ENCODE measurements at places on chromosomes 13 and 19. TPM values are rescaled to one million over a fixed set of nuclear protein-coding genes. Genes with fewer than 3 reads are reported as not detected.
A peak's percentile ranks its signal among the peaks of the same experiment; 100 is the strongest.

DNA sequence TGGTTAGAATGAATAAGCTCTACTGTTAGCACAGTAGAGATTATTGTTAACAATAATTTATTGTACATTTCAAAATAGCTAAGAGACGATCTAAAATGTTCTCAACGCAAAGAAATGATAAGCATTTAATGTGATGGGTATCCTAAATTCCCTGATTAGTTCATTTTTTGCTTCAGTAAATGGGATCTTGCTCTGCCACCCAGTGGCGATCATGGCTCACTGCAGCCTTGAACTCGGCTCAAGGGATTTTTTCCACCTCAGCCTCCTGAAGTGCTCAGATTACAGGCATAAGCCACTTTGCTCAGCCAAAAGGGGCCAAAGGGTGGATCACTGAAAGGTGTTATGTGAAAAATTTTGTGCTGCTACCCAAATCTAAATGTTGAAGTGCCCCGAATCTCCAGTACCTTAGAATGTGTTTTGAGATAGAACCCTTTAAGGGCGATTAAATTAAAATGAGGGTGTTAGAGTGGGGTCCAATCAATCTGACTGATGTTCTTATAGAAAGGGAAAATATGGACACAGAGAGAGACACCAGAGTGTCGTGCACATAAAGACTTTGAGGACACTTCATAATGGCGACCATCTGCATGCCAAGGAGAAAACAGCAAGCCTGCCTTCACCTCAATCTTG lies 31.5 kb upstream of the ZNF766 start:
- peak; percentile 25 for DNase-seq

DNA sequence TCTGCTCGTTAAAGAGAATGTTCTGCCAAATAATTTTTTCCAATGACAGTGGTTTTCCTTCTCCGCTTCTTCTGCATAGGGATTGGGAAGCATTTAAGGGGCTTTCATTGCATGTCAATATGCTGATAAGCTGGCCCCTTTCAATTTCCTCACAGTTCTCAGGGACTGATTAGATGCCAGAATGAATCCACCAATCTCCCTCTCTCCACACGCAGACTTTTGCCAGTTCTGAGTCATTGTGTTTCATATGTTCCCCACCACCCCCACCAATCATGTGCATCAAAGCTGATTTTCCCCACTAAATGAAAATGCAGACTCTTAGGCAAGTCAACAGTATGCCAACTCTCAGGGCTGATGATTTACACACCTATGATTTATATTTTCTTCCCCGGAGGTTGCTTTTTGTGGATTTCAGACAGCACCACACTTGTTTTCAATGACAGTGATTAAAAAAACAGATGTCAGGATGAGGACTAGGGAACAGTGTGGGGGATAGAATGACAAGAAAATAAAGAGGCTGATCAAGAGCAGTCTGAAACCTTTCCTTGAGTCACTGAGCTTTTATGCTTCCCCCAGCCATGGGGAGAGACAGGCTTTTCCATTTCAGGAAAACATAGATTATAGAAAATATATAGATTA lies 47.9 kb upstream of the C13orf42 start:
- no peak for DNase-seq

DNA sequence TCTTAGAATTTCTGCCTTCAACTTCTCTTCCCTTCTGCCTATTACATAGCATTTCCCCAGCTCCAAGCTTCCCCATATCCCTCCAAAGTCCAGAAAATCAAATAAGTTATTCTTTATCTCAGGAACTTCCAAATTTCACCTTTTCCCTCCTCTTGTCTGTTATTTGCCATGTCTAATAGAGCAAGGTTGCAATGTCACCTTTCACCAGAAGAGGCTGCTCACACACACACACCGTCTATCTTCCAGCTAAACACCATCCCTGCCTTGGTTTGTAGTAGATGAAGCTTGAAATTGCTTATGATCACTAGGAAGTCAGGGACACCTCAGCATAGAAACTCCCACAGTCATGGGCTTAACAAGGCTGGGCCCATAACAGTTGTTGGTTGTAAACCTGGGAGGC lies 48.4 kb downstream of the ZNRF4 start:
- no peak for DNase-seq

- DNase-seq, result no peak
These were observed 69.5 kb upstream of the MCF2L start for GRCh38 chr13:112899281-112900225.

- DNase-seq, result no peak
These were observed 24.0 kb upstream of the LAIR1 start for GRCh38 chr19:54388802-54389139.

DNA sequence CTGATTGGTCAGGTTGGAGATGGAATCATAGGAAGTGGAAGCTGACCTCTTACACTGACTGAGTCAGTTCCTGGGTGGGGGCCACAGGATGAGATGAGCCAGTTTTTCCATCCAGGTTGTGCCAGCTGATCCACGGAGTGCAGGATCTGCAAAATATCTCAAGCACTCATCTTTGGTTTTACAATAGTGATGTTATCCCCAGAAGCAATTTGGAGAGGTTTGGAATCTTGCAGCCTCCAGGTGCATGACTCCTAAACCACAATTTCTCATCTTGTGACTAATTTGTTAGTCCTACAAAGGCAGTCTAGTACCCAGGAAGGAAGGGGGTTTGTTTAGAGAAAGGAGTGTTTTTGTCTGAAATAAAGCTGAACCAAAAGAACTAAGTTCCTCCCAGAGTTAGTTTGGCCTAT lies 212.8 kb downstream of the SLITRK6 start:
- no peak for DNase-seq

DNA sequence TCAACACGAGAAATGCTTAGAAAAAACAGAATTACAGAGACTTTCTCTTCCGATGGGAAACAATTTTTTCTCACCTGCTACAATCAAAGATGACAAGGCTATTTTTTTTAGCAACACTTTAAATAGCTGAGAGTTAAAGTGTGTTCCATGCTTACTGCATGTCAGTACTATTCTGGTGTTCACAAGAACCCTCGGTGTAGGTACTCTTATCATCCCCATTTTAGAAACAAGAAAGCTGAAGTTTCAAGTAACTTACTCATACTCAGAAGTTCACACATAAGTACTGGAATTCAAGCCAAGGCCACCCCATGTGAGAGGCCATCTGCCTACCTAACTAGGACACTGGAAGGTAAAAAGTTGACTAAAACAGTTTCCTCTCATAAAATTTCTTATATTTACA lies 9.0 kb upstream of the TNFRSF19 start:
- DNase-seq, result no peak

DNA sequence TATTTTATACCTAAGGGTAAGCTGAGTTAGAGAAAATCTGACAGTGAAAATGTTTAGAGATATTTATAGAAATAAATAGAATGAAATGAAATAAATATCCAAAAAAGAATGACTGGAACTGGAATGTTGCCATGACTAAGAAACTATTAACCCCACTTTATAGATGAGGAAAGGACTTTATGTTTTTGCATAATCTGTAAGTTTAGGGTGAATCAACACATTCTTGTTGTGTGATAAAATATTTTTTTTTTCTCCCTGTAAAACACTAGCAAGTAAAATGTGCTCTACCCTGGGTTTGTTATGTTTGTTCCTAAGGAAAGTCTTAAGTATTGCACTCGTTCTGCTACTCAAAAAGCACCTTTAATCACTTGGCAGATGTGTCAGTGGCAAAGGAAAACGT lies 83.8 kb upstream of the KL start:
- no peak for DNase-seq

GRCh38 chr19:4744451-4745174 lies 21.0 kb upstream of the DPP9 start:
- DNase-seq, result no peak

GRCh38 chr13:46489586-46490023 lies 63.4 kb upstream of the LRCH1 start:
- DNase-seq, result no peak

GRCh38 chr13:110382229-110382628 lies 75.1 kb downstream of the COL4A2 start:
- DNase-seq, result peak; percentile 91

DNA sequence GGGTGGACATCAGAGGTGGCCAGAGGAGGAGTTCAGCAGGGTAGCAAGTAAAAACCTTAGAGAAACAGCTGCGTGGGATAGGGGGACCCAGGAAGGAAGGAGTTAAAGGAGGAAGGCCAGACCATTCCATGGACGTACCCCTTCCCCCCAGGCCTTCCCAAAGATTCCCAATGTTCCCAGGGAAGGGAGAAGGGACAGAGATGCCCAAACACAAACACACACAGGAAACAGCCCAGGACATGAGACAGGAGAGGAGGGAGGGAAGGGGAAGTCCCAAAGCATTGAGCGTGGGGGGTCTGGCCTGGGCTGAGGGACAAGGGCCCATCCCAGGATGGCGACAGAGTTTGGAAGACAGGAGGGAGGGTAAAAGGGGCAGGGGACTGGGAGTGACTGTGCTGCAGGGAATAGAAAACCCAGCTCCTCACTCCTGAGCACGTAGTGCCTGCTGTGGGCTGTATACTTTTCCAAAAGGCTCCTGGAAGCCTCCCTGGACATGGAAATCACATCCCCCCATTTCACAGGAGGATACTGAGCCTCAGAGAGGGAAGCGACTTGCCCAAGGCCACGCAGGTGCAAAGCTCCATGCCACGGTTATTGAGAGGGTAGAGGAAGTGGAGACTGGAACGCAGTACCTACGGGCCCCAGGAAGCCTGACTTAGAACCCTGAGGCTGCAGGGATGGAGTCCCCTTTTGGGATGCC lies 1.1 kb downstream of the SYDE1 start:
- no peak for DNase-seq

DNA sequence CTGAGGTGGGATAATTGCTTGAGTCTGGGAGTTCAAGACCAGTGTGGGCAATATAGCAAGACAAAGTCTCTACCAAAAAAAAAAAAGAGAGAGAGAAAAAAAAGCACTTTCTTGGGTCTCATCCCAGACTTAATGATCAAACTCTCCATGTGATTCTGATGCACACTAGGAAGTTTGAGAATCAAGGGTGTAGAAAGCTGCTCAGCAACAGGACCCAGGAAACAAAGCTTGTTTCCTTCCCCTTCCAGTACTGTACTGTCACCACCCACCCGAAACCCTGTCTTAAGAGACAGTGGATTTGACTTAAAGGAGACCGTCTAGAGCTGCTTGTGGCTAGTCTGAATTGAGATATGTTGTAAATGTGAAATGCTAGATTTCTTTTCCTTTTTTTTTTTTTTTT lies 5.8 kb downstream of the MISP3 start:
- no peak for DNase-seq

DNA sequence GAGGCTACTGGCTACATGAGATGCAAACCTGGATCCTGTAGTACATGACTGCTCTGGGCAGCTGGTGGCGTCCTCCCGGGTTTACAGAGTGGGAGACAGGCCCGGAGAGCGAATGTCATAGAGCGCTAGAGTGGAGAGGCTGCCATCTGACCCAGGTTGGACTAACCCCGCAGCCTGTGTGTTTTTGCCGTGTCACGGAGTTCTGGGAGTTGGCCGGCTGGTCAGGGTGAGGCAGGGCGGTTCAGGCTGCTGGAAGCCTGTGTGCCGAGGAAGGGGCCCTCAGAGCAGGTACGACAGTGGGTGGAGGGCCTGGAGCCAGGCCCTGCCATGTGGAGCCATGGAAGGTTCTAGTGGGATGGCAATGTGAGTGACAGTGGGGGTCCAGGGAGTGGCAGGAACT lies 12.5 kb downstream of the CRTC1 start:
- no peak for DNase-seq

KLK15 gene
- not detected for total RNA-seq

KCNN4 gene
- total RNA-seq, result 0.23 TPM

KIR2DL1 gene
- total RNA-seq, result not detected

SLC25A41 gene
- total RNA-seq, result not detected

DCLK1 gene
- total RNA-seq, result 2.2 TPM

PGLYRP1 gene
- total RNA-seq, result not detected
